Activated T-cell treated with anti-CD3 and anti-CD28 coated beads, Interleukin-2, amount 50 U/mL, for 1 hour (primary cell): ENCODE measurements at places on chromosomes 12 and 14.

DNA sequence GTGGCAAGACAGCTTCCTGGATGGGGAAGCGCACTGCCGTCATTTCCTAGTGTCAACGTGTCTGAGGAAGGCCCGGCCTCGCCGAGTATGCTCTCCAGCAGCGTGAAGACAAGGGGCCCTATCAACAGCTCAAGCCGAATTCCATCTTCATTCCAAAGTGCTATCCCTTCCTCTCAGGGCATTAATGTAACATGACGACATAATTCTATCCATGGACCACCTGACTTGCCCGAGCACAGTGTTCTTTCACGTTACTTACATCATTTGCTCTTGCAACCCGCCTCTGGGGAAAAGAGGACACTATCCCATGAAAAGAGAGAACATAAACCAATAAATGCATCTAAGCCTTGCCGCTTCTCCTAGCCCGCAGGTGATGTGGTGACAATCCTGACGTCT is 22.9 kb downstream of the CCDC92 start:
- no peak for DNase-seq

GRCh38 chr12:82996168-82996812 is 309.6 kb downstream of the TMTC2 start:
- no peak for DNase-seq

GRCh38 chr14:26370115-26370514 is 227.7 kb downstream of the NOVA1 start:
- DNase-seq: no peak

- no peak for DNase-seq
Measured at GRCh38 chr12:104657726-104658484, 201.2 kb downstream of the CHST11 start.

DNA sequence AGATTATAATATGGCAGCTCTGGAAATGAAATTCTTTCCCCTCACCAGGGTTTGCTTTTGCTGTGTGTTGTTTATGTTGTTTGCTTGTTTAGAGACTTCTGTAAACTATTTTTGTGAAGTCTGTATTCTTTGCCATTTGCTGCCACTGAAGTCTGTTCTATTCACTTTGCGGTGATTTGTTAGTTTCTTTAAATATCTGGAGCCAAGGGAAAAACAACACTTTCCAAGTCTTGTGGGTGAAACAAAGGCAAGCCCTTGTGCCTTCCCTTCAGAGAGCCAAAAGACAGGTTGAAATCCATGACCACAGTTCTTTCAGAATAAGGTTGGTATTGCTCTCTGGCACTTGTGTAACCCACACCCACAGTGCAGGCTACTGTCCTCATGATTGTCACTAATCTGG is 59.5 kb upstream of the RNU6-7 start:
- no peak for DNase-seq

DNA sequence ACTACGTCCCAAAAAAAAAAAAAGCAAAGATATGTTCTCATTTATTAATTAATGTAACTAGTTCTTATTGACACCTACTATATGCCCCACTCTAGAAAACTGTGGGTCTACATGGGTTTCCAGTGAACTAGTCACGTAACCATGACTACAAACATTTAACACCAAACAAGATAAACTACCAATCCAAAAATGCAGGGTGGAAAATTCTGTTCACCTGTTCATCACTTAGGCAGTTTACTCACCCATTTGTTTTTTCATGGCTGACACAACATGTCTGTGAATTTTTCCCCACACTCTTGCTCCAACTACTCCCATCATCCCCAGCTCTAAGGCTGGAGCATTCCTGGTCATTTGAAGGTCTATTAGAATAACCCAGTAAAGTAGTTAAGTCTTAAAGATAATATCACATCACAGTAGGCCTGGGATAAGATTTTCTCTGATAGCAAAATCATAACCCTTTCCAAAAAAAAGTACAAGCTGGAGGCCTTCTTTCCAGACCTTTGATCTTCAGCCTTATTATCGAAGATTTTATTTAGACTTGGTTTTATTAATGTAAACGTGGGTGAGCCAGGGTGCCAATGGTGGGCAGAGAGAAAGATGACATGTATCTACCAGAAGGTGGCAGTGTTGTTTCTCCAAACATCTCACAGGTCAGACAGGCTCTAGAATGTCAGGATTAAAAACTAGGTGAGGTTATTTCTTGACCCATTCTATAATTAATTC is 61.6 kb upstream of the DAAM1 start:
- no peak for DNase-seq

DNA sequence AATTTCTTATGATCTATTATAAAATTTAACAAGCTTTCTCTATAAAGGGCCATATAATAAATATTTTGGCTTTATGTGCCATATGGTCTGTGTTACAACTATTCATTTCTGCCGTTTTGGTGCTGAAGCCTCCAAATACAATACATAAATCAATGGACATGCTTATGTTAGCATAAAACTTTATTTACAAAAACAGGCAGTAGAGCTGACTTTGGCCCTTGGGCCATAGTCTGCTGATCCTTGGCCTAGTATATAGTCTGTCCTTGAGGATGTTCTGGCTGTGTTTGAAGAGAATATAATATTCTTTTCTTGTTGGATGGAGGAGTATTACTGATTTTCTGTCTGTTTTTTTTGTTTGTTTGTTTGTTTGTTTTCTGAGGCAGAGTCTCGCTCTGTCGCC is 81.6 kb downstream of the SPATS2 start:
- DNase-seq: no peak

DNA sequence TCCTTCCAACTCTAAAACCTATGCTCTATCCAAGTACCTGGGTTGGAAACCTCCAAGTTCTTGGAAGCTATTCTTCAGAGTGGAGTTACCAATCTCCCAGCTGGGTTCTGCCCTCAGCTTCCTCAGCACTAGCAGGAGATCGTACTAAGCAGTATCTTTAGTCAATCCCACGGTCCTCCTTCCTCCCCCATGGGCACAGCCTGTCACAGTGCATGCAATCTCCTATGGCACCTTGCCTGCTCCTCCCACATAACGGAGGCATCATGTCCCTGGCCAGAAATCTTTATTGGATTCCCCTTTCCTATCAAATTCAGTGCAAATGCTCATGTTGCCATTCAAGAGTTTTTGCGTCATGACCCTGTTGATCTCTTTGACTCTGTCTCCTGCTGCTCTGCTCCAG is 5.4 kb upstream of the LPAR5 start:
- DNase-seq: no peak

GRCh38 chr12:40515041-40515816 is 177.0 kb upstream of the CNTN1 start:
- no peak for DNase-seq

DNA sequence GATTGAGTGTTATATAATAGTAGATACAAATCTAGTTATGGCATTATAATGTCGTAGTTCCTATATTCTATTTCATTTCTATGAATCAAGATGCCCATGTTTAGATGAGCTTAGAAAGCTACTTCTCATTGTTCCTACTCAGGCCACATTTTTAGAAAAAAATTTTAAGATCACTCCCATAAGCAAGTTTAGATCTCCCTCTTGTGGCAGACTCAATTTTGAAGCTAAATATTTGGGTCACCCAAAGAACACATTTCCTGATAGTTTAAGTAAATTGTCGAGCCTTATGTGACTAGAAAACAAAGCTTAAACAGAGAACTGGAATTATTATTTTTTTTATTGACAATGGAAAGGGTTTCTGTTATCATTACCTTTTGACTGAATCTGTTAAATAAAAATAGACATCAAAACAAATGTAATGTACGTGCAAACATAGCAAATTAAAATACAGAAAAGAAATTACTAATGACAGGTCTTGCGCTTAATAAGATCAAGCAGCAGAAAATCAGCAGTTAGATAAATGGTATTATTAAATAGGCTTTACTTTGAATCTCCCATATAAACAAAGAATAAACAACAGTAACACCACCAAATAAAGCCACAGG is 180.2 kb downstream of the ACSS3 start:
- DNase-seq: no peak

- peak; percentile 31 for DNase-seq
Measured at GRCh38 chr12:124774462-124775167, 89.0 kb downstream of the SCARB1 start.

- no peak for DNase-seq
Measured at GRCh38 chr12:122681814-122682213, 21.3 kb downstream of the HCAR2 start.

DNA sequence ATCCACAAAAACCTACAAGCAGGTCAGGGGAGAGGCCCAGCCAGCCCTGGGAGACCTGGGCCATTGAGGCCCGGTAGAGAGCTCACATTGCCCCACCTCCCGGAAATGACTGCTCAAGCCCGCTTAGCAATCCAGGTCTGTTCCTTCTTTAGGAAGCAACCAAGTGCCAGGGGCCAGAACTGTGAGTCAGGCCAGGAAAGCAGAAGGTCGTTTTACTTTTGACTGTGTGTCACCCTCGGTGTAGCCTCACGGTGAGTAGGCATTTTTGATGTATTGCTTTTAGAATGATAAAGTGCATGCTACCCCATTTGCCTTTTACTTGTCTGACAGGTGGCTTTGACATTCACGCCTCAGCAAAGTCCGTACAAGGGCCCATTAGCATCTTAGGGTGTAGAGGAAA is 25.4 kb upstream of the PWP1 start:
- no peak for DNase-seq

DNA sequence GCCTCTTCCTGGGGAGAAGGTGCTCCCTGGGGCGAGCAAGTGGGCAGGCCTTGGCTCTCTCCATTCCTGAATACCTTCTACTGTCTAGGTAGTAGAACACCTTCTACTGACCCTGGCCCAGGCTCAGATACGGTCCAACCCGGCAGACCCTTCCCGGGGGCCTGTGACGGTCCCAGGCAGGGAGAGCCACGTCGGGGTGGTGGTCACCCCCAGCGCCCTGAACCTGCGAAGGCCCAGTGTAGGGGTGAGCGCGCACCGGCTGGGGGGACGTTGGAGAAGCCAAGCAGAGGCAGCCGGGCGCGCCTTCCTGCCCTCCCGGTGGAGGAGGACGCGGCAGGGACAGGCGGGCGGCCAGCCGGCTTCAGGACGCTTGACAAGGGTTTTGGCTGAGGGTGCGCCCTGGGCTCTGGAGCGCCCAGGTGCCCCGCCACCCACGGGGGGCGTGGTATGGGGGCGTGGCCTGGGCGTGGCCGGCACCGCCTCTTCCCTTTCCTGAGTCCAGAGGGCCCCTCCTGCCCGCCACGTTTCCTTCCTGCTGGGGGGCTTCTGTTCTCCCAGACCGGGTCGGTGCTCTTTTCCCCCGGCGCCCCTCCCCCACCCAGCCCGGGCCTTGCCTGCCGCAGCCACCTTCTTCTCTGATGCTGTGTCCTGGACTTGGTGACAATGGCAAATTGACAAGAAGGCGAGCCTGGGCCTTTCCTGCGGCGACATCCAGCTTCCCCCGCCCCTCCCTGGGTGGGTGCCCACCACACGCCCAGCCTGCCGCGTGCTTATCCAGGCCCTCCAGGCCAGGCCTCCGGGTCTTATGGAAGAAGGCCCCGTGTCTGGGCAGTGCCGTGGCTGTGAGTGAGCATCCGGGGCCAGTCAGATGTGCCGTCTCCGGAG is 24.5 kb upstream of the PPP1R13B start:
- peak; percentile 80 for DNase-seq

DNA sequence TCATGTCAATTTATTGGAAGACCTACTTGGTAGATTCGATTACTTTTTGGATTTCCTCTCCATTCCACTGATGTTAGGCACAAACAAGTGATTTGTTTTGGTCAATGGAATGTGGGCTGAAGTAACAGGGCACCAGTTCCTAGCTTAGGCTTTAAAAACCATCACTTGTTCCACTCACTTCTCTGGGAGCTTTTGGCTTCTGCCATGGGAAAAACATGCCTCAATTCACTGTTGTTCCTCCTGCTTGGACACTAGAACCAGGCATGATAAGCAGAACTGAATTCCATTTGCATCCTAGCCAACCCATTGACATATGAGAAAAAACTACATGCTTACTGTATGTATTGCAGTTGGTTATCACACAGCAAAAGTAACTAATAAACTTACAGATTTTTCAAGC is 47.8 kb downstream of the LLPH start:
- no peak for DNase-seq

GRCh38 chr14:20306079-20306423 is 300 bp upstream of the TTC5 start:
- DNase-seq: no peak

DNA sequence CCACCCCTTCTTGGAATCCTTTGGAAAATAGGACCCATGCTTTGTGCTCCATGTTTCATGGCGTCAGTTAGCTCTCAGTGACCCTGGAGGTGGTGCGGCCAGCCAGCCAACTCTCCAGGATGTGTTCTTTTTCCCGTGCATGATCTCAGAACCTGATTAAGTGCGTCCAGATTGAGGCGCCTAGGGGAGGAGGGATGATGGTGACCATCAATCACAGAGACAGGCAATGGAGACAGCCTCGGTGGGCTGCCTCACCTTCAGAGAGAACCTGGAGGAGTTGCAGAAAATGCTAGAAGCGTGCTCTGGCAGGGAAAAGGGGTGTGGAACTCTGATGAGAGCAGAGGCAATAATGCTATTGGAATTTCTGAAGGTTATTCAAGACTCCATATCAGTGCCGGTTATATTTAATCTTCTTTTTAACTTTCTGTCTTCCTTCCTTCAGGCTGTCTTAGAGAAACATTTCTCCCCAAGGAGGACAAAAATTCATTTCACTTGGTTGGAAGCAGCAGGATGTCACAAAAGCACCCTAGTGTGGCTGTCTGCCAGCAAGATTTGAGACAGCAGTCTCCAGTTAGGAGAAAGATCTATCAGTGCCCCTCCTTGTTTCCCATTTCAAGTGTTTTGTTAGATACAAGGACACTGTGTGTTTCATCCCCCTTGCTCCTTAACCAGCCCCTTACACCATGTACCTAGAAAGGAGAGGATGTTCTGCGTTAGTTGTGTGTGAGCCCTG is 53.3 kb upstream of the IGF1 start:
- no peak for DNase-seq

DNA sequence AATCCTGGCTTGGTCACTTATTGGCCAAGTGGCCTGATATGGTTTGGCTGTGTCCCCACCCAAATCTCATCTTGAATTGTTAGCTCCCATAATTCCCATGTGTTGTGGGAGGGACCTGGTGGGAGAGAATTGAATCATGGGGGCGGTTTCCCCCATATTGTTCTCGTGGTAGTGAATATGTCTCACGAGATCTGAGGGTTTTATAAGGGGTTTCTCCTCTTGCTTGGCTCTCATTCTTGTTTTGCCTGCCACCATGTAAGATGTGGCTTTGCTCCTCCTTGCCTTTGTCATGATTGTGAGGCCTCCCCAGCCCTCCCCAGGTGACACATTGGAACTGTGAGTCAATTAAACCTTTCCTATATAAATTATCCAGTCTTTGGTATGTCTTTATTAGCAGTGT is 18.8 kb upstream of the P2RX4 start:
- DNase-seq: no peak

DNA sequence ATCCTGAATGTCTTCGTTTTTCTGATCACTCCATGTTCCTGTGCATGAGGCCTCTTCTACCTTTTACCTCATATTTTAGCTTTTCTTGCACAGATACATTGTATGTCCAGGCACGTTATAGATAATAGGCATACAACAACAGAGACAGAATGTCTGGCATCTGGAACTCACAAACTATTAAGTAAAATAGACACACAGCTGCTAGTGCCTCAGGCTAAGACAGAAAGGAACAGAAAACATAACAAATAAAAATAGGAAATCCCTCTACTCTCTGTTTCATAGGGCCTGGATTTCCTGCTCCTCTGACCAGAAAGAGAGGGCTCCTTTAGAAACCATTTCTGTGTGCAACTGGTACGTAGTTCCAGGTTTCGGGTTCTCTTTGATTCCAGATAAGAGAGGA is 48.6 kb downstream of the ATXN7L3B start:
- no peak for DNase-seq
